ENCODE measurements at places on chromosomes 3 and 15.

DNA sequence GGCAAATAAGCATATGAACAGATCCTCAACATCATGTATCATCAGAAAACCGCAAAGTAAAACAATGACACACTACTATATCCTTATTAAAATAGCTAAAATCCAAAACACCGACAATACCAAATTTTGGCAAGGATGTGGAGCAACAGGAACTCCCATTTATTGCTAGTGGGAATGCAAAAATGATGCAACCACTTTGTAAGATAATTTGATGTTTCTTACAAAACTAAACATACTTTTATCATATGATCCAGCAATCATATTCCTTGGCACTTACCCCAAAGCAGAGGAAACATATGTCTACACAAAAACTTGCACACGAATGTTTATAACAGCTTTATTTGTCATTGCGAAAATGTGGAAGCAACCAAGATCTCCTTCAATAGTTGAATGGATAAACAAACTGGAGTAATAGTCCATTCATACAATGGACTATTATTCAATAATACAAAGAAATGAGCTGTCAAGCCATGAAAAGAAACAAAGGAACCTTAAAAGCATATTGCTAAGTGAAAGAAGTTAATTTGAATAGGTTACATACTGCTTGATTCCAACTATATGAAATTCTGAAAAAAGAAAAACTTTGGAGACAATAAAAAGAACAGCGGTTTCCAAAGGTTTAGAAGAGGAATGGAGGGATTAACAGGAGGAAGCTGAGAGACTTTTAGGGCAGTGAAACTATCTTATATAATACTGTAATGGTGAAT lies 172.0 kb downstream of the VPS13C start:
- DNase-seq = no peak

DNA sequence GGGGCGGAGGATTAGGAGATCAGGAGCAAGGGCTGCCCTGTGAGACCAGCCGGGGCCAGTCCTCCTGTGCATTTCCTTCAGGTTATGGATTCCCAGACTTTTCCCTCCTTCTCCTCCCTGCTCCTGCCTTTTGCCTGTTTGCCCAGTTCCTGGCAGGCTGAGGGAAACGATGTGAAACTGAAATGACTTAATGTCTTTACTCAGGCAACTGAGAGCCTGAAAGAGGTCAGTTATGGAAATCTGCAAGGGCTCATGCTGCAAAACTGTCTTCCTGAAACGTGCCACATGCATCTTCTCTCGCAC lies 57.2 kb downstream of the MESD start:
- DNase-seq = no peak

- DNase-seq = no peak
Observed at GRCh38 chr15:82314769-82315518, 34.3 kb downstream of the GOLGA6L10 start.

- no peak for DNase-seq
Observed at GRCh38 chr15:48498828-48499227, 146.7 kb downstream of the FBN1 start.

- no peak for DNase-seq
Observed at GRCh38 chr15:37253877-37254276, 153.5 kb upstream of the MEIS2 start.

GRCh38 chr3:134363381-134363755 lies 10.9 kb downstream of the AMOTL2 start:
- no peak for DNase-seq

- DNase-seq = no peak
Observed at GRCh38 chr3:150972366-150973071, at the start of gene CLRN1. Gene CLRN1 (minus strand): TSS chr3:150972727. CDS start chr3:150972708, 19 bp downstream.

GRCh38 chr15:38796589-38796988 lies 232.0 kb upstream of the RASGRP1 start:
- no peak for DNase-seq

DNA sequence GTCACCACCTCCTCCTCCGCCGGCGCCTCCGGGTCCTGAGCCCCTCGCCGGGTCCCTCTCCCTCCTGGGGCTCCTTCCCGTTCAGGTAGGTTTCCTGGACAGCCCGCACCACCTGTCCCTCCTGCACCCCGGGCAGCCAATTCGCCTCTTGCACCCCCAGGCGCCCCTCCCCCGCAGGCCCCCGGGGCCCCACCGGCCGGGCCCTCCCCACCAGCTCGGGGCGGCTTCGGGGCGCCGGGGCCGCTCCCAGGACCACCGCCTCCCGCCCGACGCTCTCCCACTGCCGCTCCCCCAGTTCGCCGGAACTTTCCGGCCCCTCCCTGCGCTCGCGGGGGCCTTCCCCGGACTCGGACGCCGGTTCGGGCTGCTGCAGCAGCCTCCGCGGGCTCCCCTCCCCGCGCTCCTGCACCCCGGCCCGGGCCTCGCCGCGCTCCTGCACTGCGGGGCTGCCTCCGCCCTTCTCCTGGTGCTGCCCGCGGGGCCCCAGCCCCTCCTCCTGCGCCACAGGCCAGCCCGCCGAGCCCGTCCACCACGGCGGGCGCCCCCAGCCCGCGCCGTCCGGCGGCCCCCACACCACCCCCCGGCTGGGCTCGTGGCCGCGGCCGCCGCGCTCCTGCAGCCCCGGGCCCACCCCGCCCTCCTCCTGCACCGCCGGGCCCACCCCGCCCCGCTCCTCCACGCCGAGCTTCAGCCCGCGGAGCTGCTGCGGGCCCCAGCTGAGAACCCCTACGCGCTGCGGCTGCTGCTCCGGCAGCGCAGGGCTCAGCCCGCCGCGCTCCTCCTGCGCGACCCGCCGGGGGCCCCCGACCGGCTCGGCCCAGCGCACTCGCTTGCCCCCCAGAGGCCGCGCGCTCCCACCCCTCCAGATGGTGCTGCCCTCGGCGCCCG lies 587 bp upstream of the TNK2 start:
- peak; percentile 38 for DNase-seq

DNA sequence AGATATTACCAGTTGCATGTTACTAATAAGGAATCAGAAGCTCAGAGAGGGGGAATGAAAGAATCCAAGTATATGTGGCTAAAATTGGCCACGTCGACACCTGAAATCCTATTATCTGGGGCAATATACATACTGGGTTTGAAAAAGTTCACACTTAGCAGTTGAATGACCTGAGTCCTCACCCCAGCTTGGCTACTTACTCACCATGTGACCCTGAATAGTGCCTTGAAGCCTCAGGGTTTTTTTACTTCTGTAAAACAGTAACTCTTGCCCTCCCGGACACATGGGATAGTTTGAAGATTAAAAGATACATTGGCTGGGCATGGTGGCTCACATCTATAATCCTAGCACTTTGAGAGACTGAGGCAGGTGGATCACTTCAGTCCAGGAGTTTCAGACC lies 342.2 kb upstream of the TPRG1 start:
- DNase-seq = no peak

GRCh38 chr3:120688121-120688520 lies 6.1 kb upstream of the HGD start:
- no peak for DNase-seq

DNA sequence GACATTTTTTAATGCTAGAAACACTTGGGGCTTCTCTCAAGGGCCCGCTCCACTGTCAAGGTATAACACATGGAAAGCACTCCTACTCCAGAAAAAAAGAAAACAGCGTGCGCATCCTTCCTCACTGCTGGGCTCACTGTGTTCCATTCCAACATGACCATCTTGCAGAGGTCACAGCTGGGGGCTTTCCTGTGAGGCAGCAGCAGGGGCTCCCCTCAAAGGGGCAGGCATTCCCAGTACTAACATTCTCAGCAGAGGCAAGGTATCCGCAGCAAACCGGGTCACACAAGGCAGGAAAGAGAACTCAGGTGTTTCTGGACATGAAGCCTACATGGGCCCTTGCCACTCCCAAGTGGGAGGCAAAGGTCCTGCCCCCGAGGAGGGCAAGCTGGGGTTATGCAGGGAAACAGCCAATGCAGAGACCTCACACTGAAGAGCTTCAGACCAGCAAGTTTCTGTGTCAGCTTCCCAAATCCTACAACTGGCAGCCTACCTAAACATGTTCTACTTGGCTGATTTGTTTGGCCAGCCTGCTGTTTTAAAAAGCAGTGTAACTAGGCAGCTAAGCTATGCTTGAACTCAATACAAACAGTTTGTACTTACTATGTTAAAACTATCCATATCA lies 6.4 kb downstream of the BDH1 start:
- no peak for DNase-seq

DNA sequence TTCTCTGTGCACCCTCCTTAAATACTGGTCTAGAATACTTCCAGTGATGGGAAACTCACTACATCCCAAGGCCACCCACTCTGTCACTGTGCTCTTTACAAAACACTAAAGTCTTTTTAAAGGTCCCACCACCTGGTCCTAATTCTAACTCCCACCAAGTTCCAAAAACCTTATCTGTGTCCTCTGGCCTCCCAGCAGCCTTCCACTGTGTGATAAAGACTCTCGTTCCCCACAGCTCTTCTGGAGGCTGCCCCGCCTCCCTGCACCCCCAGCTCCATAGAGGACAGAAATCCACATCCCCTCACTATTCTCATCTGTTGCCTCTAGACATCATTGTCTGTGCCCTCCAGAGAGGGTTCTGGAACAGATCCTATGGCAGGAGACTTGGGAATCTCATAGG lies 276.4 kb downstream of the FAM43A start:
- no peak for DNase-seq

DNA sequence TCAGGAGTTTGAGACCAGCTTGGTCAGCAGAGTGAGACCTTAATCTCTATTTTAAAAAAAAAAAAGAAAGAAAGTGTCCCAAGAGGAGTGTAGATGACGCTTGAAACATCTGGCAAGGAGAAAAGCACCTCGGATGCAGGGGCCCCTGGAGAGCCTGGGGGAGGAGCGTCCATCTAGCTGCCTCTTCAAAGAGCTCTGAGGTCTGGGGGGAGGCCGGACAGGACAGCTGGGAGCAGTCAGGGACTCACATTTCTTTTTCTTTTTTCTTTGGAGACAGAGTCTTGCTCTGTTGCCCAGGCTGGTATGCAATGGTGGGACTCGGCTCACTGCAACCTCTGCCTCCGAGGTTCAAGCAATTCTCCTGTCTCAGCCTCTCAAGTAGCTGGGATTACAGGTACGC lies 3.3 kb upstream of the IDH2 start:
- no peak for DNase-seq

DNA sequence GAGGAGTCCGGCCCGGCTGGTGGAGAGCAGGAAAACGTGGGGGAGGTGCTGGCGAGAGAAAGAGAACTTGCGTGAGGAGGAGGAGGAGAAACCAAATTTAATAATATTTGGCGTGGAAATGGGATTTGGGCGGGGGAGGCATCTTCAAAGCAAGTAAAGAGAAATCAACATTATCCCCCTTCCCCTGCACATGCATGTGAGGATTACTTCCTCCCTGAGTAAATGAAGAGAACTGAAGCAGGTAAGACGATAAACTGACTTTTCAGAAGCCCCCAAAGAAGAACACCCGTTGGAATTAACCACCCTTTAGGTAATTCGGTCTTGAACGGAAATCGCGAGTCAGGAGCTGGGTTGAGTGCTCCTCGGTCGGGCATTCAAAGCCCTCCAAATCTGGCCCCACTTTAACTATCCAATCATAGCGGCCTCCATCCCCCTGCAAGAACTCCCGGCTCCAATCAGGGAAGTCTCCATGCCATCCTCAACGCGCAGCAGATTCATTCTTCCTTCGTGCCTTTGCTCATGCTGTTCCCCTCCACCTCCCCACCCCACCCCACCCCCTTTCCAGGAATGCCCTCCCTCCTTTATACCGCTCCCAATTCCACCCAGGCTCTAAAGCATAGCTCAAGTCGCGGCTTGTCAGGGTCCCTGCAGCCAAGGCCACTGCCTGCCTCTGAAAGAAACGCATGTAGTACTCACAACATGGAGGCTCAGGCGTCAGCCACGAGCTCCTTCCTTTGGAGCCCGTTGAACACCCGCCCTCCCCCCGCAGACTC lies 545 bp upstream of the RFX7 start:
- DNase-seq = no peak

- no peak for DNase-seq
Observed at GRCh38 chr15:52784799-52785671, 5.1 kb downstream of the ONECUT1 start.

- no peak for DNase-seq
Observed at GRCh38 chr3:99925584-99926230, 108.0 kb downstream of the CMSS1 start.

DNA sequence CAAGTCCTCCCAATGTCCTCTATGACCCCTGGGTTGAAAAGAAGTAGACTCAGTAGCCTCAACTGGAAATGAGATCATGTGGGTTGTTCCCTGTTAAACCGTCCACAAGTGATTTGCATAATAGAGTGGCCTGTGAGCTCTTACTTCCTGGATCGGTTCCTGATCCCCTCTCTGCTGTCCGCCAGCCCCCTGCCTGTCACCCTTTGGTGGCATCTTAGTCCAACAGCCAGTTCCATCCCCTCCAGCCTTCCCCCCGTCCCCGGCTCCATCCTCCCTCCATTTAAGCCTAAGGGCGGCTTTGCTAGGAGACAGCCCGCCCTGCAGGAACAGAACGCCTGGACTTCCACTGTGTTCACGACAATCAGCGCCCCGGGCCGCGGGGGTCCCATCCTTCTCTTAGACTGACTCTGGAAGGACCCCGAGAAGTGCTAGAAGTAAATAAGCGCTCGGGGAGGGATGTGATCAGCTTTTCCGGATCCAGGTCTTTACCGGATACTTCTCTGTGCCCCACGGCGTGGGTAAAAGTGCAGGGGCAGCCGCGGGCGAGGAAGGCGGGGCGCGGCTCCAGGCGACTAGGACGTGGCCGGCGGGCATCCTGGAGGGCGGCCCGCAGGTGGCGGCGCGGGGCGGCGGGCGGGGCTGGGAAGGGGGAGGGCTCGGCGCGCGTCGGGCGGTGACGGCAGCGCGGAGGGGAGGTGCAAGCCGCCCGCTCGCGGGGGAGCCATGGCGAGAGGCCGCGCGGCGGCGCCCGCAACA lies 51.2 kb upstream of the ULK4 start:
- no peak for DNase-seq

DNA sequence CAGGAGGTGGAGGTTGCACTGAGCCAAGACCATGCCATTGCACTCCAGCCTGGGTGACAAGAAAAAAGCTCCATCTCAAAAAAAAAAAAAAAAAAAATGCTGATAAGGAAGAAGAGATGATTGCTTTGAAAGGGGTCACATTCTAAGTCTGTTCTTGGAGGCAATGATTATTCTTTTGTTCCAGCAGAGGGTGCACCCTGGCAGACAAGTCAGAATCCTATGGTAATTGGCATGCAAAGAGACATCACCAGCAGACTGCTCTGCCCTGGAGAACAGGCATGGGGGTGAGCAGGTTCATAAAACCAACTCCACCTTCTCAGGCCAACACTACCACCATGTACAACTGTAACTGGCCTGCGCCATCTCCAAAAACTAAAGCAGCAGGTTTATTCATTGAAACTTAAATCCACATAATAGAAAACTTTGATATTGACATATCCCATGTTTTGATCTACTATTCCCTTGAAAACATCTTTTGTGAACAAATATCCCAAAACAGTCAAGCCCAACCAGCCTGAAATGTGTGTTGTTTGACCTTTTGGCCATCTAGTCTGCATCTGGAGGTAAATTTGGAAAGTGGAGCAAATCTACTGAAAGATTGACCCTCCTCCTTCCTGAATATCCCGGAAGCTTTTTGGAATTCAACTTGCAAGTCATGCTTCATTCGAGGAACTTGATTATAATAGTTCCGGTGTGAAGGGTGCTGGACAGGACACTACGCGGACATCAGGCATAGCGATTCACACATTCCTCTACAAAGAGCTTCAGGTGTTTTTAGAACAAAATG lies 100.3 kb downstream of the MECOM start:
- no peak for DNase-seq
